Naive thymus-derived CD8-positive, alpha-beta T cell (primary cell): ENCODE measurements at places on chromosomes 12 and 14.

GRCh38 chr12:31316891-31317290 is 9.1 kb downstream of the SINHCAF start:
- DNase-seq: no peak

GRCh38 chr12:52347551-52348510 is 19.4 kb downstream of the KRT85 start:
- no peak for DNase-seq

DNA sequence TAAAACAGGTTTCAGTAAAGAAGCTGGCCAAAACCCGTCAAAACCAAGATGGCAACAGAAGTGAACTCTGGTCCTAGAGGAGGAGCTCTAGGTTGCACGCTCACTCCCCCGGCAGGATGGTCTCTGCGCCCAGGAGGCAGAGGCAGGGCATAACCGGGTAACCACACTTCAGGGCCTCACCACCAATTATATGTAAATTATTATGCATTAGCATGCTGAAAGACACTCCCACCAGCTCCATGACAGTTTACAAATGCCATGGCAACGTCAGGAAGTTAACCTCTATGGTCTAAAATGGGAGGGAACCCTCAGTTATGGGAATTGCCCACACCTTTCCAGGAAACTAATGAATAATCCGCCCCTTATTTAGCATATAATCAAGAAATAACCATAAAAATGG is 20.1 kb upstream of the SLC6A12 start:
- DNase-seq: no peak

DNA sequence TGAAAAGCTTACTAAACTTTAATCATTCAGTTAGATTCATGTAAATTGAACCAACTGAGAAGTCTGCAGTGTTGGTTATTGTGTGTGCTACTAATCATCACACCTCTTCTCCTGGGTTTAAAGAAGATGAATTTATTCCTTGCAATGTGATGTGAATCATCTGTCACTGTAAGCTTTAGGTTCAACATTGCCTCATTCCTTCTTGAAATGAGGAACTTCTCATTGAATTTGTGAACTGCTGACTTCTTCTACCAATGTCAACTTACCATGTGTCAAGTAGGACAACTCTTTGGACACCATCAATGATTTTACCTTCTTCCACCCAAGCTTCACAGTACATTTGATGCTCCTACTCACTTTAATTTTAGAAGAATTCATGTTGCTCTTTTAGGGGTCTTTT is 17.4 kb upstream of the PRB2 start:
- no peak for DNase-seq

GRCh38 chr12:5015711-5016492 is 27.8 kb upstream of the KCNA5 start:
- DNase-seq: no peak

- no peak for DNase-seq
Measured at GRCh38 chr14:55734731-55735130, 154.7 kb downstream of the KTN1 start.
